ENCODE measurements at places on chromosomes 6 and 20. TPM values are rescaled to one million over a fixed set of nuclear protein-coding genes. Genes with fewer than 3 reads are reported as not detected.
A peak's percentile ranks its signal among the peaks of the same experiment; 100 is the strongest.

DNA sequence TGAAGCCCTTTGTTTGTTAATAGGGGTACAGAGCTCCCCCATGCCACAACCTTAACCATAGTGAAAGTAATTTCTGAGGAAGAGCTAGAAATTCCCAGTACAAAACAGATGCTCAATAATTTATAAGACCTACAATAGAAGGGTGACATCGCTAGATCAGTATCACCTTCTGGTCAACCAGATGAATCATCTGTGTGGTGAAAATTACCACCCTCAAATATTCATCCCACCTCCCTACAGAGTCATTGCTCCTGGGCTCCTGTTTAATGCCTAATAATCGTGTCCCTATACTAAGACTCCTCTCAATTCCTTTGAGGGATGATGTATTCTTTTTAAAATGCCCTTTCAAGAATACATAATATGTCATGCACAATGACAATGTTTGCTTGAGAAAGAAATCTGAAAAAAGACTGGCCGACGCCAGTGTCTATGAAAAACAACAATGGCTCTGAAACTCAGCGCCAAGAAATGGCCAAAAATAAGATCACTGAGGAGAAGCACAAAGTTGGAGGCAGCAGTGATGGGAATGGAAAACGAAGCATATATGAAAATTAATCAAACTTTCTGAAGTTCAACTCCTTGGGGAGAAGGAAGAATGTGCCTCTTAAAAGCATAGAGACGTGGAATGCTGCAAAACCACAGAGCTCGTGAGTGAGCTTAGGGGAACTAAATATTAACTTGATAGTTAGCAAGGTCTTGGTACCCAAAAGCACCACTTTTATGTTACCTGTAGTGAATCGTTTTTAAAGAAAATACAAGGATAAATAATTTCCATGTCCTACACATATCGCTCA, 11.0 kb upstream of the ADGRF5 start:
- H3K27ac ChIP-seq, result peak overlapping the region; percentile 72
- no peaks in the 10 kb centered on the region for H3K36me3 ChIP-seq
- H3K4me3 ChIP-seq, result no peak overlapping the region
- no peaks in the 10 kb centered on the region for H3K4me1 ChIP-seq
- DNase-seq, result peak; percentile 79

- no peaks in the 10 kb centered on the region for H3K27me3 ChIP-seq
- H3K36me3 ChIP-seq, result no peaks in the 10 kb centered on the region
- no peak overlapping the region for H3K27ac ChIP-seq
- no peak for DNase-seq
Measured at GRCh38 chr6:92777146-92777740, 642.1 kb downstream of the EPHA7 start.

DNA sequence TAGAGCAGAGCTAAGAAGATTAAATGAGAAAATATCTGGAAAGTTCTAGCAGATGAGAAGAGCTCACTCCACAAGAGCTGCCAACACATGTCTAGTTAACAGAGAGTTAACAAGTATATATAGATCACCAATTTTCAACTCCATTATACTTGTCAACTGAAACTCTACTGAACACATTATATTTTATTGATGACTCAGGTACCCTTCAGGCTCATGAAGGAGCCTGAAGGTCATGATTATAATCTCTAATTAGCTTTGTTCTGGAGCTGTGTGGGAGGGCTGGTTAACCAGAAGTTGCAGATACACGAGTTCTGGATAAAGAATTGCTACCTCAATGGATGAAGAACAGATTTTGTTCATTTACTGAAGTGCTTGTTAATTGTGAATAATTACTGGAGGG, 42.1 kb upstream of the PTPRT start:
- no peaks in the 10 kb centered on the region for H3K4me1 ChIP-seq
- H3K27me3 ChIP-seq, result no peaks in the 10 kb centered on the region
- H3K4me3 ChIP-seq, result no peak overlapping the region
- no peak overlapping the region for H3K27ac ChIP-seq

DNA sequence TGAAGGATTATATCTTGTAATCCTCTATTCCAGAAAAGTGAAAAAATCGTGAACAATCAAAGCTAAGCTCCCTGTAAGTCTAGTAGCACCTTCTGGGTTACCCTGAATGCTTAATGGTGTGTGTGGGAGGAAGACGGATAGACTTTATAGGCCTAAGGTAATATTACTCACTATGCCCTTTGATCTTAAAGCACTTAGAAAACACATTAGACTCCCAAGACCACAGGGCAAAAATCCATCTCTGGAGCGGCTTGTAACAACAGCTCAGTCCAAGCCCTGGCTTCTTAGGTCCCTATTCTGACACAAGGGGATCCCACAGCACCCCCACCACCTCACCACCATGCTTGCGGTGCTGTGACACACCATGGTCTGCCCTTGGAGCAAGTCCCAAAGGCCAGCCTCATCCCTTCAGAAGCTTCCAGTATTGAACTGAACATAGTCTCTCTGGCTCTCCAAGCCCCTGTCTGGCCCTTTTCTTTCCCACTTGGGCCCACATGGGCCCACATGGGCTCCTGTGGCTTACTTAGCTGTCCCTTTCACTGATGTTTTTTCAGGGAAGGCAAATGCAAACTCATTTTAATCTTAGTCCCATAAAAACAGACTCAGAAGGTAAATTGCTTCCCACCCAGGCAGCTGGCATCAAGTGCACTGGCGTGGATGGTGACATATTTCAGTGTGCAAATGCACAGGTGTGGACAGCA, 28.3 kb downstream of the C6orf132 start:
- H3K4me1 ChIP-seq, result peaks cover 6% of the 10 kb centered on the region
- no peak for DNase-seq

DNA sequence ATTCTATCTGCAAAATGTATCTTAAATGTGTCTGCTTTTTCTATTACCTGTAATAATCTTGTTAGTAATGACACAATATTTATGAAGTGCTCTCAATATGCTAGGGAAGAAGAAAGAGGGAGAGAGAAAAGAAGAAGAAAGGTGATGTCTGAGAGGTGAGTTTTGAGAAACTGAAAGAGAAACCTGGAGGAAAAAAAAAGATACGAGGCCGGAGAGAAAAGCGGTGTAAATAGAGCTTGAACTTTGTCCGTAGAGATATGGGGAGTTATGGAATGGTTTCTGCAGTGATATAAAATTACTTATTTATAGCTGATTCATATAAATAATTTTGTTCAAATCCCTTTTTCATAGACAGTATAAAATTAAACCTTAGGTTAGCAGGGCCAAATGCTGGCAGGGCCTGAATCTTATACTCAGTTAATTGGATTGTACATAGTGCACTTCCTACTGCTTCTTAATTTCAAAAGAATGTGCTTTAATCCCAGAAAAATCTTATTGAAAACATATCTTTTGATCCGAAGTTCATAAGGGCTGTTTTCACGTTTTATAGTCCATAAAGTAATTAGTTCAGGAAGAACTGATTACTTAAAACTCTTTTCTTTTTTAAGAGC, 43.0 kb downstream of the MYB start:
- no peaks in the 10 kb centered on the region for H3K36me3 ChIP-seq
- no peaks in the 10 kb centered on the region for H3K27me3 ChIP-seq
- no peak for DNase-seq

DNA sequence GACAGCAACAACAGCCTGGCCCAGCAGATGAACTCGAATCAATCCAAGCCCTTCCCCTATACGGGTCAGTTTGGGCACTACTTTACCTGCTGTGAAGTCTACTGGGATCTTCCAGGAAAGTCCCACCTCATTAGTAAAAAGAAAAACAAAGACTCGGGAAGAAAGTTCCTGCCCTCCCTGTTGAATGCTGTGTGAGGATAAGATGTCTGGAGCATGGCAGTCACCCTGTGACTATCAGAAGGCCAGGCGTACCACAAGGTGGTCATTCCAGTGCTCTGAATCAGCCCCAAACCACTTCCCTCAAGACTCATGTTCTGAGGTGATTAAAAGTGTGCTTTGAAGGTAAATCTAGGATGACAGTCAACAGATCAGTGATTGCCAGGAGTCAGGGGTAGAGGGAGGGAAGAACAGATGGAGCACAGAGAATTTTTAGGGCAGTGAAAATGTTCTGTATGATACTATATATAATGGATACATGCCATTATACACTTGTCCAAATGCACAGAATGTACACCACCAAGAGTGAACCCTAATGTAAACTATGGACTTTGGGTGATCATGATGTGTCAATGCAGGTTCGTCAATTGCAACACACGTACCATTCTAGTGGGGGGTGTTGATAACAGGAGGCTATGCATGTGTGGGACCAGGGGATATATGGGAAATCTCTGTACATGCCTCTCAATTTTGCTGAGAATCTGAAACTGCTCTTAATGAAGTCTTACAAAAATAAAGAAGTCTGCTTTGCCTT, 14.7 kb downstream of the FKBP1A start:
- peaks cover 3% of the 10 kb centered on the region for H3K4me1 ChIP-seq
- H3K27me3 ChIP-seq, result no peaks in the 10 kb centered on the region
- no peak overlapping the region for H3K4me3 ChIP-seq

- no peak overlapping the region for H3K4me3 ChIP-seq
- H3K36me3 ChIP-seq, result no peaks in the 10 kb centered on the region
- H3K27me3 ChIP-seq, result peaks cover 7% of the 10 kb centered on the region
- DNase-seq, result no peak
- H3K27ac ChIP-seq, result no peak overlapping the region
Measured at GRCh38 chr20:17437251-17437650, 93.9 kb downstream of the BFSP1 start.

DNA sequence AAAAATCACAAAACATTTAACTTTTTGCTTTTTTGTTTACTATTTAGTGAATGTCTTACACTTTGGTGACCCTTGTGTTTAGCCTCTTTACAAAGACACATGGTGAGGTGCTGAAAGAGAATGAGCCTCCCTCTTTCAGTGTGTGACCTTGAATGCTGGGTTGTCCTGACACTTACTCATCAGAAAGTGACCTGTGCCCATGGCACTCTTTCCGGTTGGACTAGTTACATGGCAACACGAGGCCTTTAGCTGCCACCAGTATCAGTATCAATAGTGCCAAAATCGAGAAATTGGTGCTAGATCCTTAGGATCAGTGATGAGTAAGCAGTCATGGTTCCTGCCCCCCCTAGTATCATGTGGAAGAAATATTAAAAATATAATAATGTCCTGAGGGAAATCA, 1.7 kb upstream of the RPL7L1 start:
- no peak overlapping the region for H3K27ac ChIP-seq
- H3K27me3 ChIP-seq, result no peaks in the 10 kb centered on the region
- no peak overlapping the region for H3K4me3 ChIP-seq
- H3K36me3 ChIP-seq, result no peaks in the 10 kb centered on the region
- DNase-seq, result no peak
- peaks cover 5% of the 10 kb centered on the region for H3K4me1 ChIP-seq

DNA sequence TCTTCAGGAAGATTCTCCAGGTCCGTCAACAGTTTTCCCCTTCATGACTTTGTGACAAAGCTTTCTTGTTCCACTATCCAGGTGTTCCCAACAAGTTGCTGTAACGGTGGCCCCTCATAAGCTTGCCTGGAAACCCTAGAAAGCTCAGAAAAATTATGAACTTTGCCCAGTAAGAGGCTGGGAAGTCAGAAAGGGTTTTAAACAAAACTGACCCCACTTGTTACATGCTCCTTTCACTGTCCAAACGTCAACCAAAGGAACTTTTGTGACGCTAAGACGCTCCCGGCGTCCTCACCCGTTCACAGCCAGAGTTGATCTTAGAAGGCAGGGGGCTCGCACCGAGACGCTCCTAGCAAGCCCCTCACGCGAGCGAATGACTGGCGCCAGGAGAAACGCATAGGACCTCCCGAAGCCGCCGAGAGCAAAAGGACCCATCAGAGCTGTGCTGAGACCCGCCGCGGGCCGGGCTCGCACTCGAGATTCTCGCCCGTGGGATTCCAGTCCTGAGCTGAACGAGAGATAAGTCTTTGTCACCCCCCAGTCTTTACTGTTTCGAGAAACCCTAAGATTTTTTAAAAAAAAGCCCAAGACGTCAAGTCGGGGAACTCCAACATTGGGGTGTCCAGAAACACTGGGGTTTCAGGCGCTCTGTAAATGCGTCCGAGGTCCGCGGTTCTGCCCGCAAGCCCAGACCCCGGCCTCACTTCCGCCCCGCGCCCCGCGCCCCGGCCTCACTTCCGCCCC, 544 bp upstream of the ACAT2 start:
- no peak for DNase-seq
- peaks cover 12% of the 10 kb centered on the region for H3K36me3 ChIP-seq
- H3K27me3 ChIP-seq, result no peaks in the 10 kb centered on the region
- peak overlapping the region; percentile 58 for H3K4me3 ChIP-seq

DNA sequence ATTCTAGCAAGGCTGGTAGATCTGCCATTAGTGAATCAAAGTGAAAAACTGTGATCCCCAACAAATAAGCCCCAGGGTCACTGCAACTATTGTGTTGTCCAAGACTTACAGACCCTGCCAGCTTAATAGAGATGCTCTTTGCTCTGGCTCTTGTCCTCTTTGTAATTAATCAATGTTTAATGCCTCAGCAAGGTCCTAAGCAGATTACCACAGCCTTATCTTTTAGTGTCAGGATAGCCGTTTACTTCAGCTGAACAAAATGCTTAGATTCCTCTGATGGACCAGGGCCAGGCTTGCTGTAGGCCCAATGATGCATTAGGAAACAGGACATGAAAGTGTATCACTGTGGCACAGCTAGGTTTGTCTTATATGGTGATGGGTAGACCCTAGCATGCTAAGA, 353.3 kb downstream of the HACE1 start:
- H3K36me3 ChIP-seq, result no peaks in the 10 kb centered on the region
- no peak for DNase-seq
- no peaks in the 10 kb centered on the region for H3K27me3 ChIP-seq
- H3K4me3 ChIP-seq, result no peak overlapping the region
- H3K27ac ChIP-seq, result no peak overlapping the region
- no peaks in the 10 kb centered on the region for H3K4me1 ChIP-seq

DNA sequence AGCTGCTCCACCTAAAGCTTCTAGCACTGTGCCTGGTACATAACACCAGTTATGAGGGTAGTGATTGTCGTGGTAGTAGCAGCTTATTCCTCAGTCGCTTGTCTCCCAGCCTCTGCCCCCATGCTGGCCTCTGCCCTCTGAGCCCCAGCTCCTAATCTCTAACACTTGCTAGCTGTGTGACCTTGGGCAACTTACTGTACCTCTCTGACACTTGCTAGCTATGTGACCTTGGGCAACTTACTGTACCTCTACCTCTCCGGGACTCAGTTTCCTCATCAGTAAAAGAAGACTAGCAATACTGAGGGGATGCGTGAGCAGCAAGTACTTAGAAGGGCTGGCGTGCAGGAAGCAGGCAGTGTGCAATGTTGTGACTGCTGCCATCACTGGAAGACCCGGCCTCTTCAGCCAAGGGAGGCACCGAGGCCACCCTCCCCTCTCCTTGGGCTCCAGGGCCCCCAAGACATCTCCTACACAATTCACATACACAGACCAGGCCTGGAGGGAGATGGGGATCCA, 9.9 kb downstream of the MDFI start:
- H3K36me3 ChIP-seq, result no peaks in the 10 kb centered on the region
- peaks cover 31% of the 10 kb centered on the region for H3K4me1 ChIP-seq
- no peak overlapping the region for H3K4me3 ChIP-seq
- H3K27ac ChIP-seq, result no peak overlapping the region
- no peaks in the 10 kb centered on the region for H3K27me3 ChIP-seq

GRCh38 chr20:7269452-7269851, 502.0 kb downstream of the BMP2 start:
- no peaks in the 10 kb centered on the region for H3K27me3 ChIP-seq
- no peaks in the 10 kb centered on the region for H3K36me3 ChIP-seq
- no peak overlapping the region for H3K4me3 ChIP-seq
- no peak for DNase-seq
- H3K4me1 ChIP-seq, result no peaks in the 10 kb centered on the region

TTK gene
- 3.7 TPM for total RNA-seq

TCP11 gene
- total RNA-seq, result 1.7 TPM

PTGIS gene
- 17.1 TPM for total RNA-seq

RUNX2 gene
- 6.7 TPM for total RNA-seq

MOCS3 gene
- total RNA-seq, result 3.3 TPM

RAB44 gene
- 1.5 TPM for total RNA-seq

FAM210B gene
- 41.7 TPM for total RNA-seq

SCRT2 gene
- not detected for total RNA-seq

RBBP8NL gene
- total RNA-seq, result 1.3 TPM

UNC5CL gene
- 2.5 TPM for total RNA-seq

CYP39A1 gene
- 6.3 TPM for total RNA-seq

STK4 gene
- total RNA-seq, result 70.9 TPM
